MM.1S (cell line): ENCODE measurements at places on chromosomes 1 and 21.

GRCh38 chr1:205147191-205147835 lies 25.5 kb upstream of the RBBP5 start:
- DNase-seq = no peak

DNA sequence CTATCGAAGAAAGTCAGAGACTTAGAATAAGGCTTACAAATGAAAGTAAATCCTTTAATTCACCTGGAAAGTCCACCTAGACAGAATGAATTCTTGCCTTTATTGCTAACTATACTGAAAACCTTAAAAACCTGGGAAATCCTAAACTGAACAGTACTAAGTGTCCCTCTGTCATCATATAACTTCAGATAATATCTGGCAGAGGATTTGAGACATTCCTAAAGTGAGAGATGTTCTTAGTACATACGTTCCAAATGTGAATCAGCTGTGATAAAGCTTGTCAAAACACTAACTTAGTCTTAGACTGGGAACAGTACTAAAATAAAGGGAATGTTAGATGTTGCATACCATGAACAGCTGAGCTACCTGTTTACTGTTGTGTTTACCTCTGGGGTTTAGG lies 121.7 kb downstream of the TNFSF18 start:
- DNase-seq = no peak

DNA sequence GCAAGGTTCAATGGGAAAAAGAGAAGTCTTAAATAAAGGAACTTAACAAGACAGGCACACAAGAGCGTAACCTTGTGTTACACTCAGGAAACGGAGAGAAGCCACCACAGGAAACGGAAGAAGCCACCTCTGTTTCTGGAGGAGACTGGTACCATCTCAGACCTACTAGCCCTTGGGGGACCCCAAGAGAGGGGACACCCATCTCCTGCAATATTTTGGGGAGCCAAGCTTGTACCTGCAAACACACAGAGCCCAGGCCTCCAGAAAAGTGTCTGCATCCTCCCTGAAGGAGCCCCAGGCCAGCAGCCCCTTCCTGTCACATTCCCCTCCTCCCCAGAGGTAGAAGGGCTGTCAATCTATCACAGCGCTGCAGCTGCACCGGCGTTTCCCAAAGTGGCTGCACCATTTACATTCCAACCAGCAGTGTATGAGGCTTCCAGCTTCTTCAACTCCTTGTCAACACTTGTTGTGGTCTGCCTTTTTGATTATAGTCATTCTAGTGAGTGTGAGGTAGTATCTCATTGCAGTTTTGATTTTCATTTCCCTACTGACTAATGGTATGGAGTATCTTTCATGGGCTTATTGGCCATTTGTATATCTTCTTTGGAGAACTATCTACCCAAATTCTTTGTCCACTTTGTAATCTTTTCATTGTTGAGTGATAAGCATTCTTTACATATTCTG lies 23.0 kb upstream of the PADI1 start:
- no peak for DNase-seq

DNA sequence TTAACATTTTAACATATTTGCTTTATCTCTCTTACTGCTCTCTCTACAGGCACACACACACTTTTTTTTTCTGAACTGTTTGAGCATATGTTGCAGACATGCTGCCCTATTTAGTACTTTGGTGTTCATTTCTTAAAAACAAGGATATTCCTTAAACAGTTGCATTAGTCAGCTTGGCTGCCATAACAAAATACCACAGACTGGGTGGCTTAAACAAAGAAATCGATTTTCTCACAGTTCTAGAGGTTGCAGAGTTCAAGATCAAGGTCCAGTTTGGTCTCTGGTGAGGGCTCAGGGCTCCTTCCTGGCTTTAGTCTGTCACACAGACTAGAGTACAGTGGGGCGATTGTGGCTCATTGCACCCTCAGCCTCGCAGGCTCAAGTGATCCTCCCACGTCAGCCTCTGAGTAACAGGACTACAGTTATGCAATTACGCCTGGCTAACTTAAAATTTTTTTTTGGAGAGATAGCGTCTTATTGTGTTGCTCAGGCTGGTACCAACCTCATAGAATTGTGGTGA lies 46.7 kb downstream of the RPRD2 start:
- DNase-seq = no peak

GRCh38 chr1:71843012-71843411 lies 439.3 kb downstream of the NEGR1 start:
- DNase-seq = no peak

DNA sequence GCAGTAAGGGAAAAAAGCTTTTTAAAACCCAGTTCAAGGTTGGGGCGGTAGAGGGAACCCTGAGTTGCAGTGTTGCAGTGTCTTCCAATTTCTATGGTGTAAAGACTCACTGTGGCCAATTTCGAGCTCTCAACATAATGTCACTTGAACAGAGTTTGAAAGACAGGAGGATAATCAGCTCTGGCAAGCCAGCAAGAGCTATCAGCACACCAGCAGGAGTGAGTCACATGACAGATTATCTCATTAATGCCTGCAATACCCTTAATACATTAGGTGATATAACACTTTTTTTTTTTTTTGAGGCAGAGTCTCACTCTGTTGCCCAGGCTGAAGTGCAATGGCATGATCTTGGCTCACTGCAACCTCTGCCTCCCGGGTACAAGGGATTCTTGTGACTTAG lies 22.8 kb downstream of the SLC9C2 start:
- DNase-seq = no peak

GRCh38 chr21:40379881-40380810 lies 466.8 kb downstream of the DSCAM start:
- DNase-seq = no peak

- no peak for DNase-seq
These were observed 18.4 kb downstream of the ATP1A4 start for GRCh38 chr1:160169553-160170399.

GRCh38 chr1:30748098-30748698 lies 9.4 kb downstream of the LAPTM5 start:
- DNase-seq = peak; percentile 82

DNA sequence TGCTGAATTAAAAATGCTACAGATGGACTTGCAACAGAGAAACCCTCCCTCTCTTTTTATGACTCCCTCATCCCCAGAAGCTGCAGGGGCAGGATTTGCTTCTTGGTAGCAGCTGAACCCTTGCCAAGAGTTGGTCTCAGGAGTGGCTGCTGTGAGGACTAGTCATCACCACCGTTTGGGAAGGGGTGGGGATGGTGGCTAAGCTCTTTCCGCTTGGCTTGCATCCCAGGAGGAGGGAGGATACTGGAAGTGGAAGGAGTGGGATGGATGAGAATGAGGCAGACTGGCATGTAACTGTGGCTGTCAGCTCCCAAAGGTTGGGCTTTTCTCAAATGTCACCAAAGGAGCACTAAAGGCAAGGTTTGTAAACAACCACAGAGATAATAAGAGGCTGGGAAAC lies 50.8 kb upstream of the COL24A1 start:
- DNase-seq = no peak

DNA sequence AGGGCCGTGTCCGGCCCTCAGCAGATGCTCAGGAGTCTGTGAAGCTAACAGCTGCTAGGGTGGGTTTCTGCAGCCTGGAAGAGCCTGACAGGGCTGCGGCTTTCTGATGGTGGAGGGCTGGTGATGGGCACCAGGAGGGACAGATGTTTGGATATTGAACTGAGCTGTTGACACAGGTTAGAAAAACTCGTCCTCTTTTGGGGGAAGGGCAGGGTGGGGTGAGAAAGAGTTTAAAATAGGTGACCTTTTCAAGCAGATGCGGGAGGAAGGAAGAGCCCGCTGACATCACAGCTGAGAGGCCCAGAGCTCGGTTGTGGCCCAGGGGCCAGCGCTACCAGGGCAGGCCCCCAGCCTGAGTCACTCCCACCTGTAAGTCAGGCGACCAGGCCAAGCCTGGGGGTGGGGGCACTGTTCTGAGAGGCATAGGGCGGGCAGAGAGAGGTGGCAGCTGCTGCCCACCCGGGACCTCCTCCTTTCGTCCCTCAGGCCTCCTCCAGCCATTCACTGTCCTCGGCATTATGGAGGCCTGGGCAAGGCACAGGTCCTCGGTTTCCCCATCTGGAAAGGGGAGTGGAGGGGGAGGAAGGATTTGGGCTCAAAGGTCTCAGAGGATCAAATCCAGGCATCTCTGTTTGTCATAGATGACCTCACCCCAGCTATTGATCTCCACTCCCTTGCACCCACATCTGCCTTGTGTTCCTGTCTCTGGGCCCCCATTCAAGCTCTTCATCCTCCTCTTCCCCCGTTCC lies 32.3 kb upstream of the ID3 start:
- DNase-seq = no peak

DNA sequence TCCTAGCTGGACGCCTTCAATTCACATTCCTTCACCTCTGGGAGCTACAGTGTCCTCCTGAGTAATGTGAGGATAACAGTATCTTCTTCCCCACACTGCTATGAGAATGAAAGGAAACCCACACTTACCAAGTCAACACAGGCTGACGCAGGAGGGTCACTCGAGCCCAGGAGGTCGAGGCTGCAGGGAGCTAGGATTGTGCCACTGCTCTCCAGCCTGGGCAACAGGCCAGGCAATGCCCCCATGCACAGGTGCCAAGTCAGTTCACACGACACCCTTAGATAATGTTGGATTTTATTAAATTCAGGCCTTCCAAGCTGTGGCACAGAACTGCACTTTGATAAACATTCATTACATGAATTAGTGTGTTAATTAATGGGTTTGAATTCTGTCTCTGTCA lies 31.9 kb downstream of the MATN1 start:
- DNase-seq = no peak

- peak; percentile 69 for DNase-seq
These were observed 132.8 kb downstream of the CLIC6 start for GRCh38 chr21:34801519-34802132.

GRCh38 chr1:117244306-117244705 lies 33.6 kb upstream of the VTCN1 start:
- no peak for DNase-seq

DNA sequence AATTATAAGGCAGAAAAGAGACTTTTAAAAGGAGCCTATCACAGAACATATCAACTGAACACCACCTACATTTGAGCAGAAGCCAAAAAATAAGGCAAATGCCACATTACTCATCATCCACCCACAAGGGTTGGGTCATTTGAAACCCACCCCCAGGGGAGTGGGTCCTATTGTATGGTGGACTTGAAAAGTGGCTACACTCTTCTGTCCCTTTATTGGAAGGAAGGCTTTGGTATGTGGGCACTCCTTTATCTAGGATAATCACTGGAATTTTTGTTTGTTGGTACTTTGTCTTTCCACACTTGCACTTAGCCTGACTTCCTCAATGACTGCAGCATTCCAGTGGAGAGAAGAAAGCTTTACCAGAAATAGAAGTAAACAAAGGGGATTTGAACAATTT lies 157.2 kb upstream of the COL11A1 start:
- DNase-seq = no peak

GRCh38 chr1:246153796-246154212 lies 353.3 kb downstream of the SMYD3 start:
- DNase-seq = no peak

DNA sequence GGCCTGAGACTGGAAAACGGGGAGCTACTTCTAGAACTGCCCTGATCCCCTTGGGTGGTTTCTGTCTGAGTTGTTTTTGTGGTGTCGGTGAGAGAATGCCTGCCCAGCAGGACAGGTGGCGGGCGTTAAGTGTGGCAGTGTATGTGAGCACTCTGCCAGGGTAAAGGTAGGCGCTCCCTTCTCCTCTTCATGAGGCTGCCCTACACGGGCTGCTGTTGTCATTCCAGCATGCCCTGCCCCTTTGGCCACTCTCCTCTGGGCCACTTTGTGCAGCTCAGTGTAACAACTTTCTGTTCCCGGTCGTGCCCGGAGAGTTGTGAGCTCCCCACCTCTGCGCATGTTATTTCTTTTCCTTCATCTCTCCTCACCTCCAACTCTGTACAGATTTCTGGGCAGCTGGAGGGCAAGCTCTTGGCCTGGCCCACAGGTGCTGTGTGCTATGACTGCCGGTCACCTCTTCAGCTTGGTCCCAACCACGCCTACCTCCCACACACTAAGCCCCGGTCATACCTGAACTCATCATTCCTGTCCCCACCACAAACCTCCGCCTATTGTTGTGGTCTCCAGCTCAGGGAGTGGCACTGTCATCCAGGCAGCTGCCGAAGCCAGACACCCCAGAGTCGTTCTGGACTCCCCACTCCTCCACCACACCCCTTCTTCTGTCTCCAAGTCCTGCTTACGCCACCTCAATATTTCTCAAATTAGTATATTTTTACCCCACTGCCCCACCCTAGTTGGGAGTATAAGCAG lies 69.0 kb downstream of the GADD45A start:
- DNase-seq = no peak

GRCh38 chr1:45512641-45513054 lies 9.0 kb downstream of the PRDX1 start:
- peak; percentile 64 for DNase-seq

- DNase-seq = no peak
These were observed 60.1 kb upstream of the KAZN start for GRCh38 chr1:14538335-14538734.

DNA sequence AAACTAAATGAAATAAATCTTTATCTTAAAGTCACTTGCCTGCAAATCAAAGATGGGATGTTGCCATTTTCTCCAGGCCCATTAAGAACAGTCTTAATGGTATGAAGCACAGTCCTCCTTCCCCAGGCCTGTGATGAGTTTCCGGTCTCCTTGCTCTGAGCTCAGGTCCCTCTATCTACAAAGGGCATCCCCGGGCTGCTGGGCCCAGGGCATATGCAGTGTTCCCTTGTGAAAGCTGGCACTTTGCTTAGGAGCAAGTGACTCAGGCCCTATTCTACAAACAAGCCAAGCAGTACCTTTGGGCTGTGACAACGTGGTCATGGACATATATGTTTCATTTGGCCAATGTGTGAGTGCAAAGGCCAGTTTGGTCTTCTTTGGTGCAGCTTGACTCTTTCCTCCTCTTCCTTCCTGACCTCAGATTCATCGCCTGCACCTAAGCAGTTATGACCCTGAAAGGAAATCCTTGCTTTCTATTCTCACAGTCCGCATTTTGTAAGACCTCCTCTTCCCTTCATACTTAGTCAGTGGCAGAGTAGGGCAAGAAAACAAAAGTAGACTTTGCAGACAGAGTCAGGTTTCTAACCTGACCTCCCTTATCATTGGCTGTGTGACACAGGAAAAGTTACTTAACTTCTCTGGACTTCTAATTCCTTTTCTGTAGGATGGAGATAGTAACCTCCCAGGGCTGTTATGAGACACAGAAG lies 109.5 kb downstream of the ERG start:
- DNase-seq = no peak

DNA sequence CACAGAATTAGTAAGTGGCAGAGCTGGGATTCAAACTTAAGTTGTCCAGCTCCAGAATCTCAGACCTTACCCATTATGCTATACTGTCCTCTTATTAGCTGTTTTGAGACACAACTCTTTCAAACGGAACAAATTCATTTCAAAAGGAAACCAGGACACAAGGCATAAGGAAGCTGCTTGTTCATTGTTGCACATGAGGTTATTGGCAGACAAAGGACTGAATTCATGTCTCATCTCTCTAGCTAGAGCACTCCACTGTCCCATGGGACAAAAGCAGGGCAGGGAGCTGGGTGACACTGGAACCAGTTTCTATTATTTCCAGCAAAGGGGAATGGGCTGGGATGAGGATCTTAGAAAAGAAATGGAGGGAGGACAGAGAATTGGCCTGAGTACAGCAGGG lies 26.4 kb downstream of the CHI3L2 start:
- DNase-seq = no peak

GRCh38 chr1:11766429-11766776 lies 4.4 kb downstream of the C1orf167 start:
- no peak for DNase-seq

GRCh38 chr21:26709090-26709489 lies 136.0 kb upstream of the CYYR1 start:
- DNase-seq = no peak

- DNase-seq = peak; percentile 86
These were observed 825 bp downstream of the DCAF8 start for GRCh38 chr1:160261556-160261892.
